T-helper 2 cell treated with Interferon-gamma antibody and Interleukin-4, amounts not matched to agents 100 ng/mL and 5 ng/mL, for 36 hours (primary cell): ENCODE measurements at places on chromosomes 1 and 21. TPM values are rescaled to one million over a fixed set of nuclear protein-coding genes. Genes with fewer than 3 reads are reported as not detected.

The FMO4 gene
- 1.3 and 2.0 TPM in 2 replicates for total RNA-seq

The B3GALT2 gene
- total RNA-seq = 0.50 and 0.80 TPM in 2 replicates

The SNIP1 gene
- total RNA-seq = 27.9 and 31.5 TPM in 2 replicates

The PLA2G4A gene
- total RNA-seq = 2.0 and 2.2 TPM in 2 replicates

The NTNG1 gene
- not detected in 2 replicates for total RNA-seq

The UBL4B gene
- not detected in 2 replicates for total RNA-seq

The COX20 gene
- total RNA-seq = 27.1 and 30.2 TPM in 2 replicates

The CD5L gene
- not detected in 2 replicates for total RNA-seq

The ATP1A2 gene
- not detected in 2 replicates for total RNA-seq

The RAB7B gene
- total RNA-seq = not detected in 2 replicates

The B3GALT5 gene
- total RNA-seq = not detected in 2 replicates

The ADGRL2 gene
- not detected in 2 replicates for total RNA-seq

The TMPRSS2 gene
- total RNA-seq = not detected in 2 replicates

The CFAP107 gene
- not detected in 2 replicates for total RNA-seq

The S100A12 gene
- not detected in 2 replicates for total RNA-seq

The SELP gene
- total RNA-seq = 0.18 and 0.52 TPM in 2 replicates

The AKR7A2 gene
- 34.1 and 34.6 TPM in 2 replicates for total RNA-seq

The FCER1A gene
- not detected in 2 replicates for total RNA-seq

The TAL1 gene
- total RNA-seq = not detected in 2 replicates

The AMIGO1 gene
- 1.6 and 1.9 TPM in 2 replicates for total RNA-seq

The RPE65 gene
- not detected in 2 replicates for total RNA-seq

The TENT5C gene
- 8.5 and 8.6 TPM in 2 replicates for total RNA-seq

The ANGPTL7 gene
- not detected in 2 replicates for total RNA-seq

The ETV3L gene
- total RNA-seq = not detected in 2 replicates

The GJA4 gene
- total RNA-seq = not detected in 2 replicates

The GNG12 gene
- total RNA-seq = 0.05 TPM in 1 of 2 replicates, not detected in the other
